GM04504 (cell line): ENCODE measurements at places on chromosomes 7 and 10.

GRCh38 chr10:132186488-132187429 is at the start of gene DPYSL4:
TSS of gene DPYSL4 (plus strand) at chr10:132186948. CDS start at chr10:132187064, 116 bp downstream.
- DNase-seq, result no peak

DNA sequence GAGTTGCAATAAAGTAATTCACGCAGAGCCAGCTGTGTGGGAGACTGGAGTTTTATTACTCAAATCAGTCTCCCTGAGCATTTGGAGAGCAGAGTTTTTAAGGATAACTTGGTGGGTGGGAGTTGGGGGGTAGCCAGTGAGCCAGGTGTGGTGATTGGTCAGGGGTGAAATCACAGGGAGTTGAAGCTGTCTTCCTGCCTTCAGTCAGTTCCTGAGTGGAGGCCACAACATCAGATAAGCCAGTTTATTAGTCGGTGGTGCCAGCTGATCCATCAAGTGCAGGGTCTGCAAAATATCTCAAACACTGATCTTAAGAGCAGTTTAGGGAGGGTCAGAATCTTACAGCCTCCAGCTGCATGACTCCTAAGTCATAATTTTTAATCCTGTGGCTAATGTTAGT is 3.3 kb upstream of the CYP51A1 start:
- no peak for DNase-seq

GRCh38 chr10:129277841-129278240 is 189.2 kb upstream of the MGMT start:
- no peak for DNase-seq

GRCh38 chr10:126686268-126686667 is 15.8 kb upstream of the C10orf90 start:
- DNase-seq, result no peak

GRCh38 chr7:54738737-54739136 is 20.3 kb downstream of the SEC61G start:
- DNase-seq, result no peak

GRCh38 chr7:95001815-95002561 is 94.6 kb downstream of the PPP1R9A start:
- no peak for DNase-seq

DNA sequence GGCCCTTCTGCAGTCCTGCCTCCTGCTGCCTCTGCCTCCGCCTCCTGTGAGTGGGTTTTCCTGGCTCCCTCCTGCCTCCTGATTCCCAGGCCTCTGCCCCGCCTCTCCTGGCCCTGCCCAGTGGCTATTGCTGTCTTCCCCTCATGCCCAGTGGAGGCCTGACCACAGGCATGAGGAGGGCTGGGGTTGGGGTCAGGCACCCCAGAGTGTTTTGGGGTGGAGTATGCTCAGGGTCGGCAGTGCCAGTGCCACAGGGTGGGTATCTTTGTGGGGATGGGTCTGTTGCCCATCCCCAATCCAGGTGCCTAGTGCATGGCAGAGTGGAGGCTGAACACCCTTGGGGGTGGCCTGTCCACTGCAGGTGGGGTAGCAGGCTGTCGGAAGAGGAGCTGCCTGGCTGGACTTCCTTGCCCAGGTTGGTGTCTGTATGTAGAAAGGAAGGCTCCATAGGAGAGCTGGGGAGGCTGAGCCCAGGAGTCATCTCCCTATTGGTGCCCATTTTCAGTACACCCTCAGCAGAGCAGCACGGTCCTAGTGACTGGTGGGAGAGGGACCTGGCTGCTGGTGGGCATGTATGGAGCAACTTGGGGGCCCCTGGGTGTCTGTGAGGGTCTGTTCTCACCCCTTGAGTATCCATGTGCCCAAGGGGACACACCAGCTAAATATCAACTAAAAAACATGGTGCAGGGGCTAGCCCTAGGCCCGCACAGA is 62.2 kb downstream of the ARHGAP22 start:
- DNase-seq, result no peak

DNA sequence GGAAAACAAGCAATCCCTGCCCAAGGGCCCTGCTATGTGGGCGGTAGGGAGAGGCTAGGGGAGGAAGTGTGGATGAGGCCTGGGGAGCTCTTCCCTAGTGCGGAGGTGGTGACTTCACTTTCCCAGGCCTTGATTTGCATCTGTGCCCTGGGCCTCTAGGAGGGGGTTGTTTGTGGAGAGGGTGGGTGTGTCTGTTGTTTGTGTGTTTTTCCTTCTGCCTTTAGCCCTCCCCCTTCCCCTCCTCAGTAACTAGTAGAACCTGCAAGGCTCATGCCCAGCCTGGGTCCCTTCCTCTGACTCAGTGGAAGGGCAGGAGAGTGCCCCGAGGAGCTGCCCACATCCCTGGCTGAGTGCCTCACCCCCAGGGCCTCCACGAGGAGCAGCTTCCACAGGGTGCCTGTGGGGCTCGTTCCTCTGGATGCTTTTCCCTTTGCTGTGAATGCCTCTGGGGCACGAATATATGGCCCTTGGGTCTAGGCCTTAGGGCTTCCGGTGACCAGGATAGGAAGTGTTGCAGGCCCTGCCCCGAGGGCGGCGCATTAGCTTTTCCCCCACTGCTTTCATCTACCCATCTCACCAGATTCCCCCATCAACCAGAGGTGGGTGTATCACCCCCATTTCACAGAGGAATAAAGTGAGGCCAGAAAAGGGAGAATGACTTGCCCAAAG is 89.4 kb upstream of the DUSP5 start:
- DNase-seq, result no peak

GRCh38 chr10:77474939-77475338 is 162.7 kb downstream of the KCNMA1 start:
- DNase-seq, result no peak

GRCh38 chr10:74388801-74389200 is 237.8 kb downstream of the ADK start:
- DNase-seq, result no peak

- DNase-seq, result no peak
These were observed 1.8 kb upstream of the OPN4 start for GRCh38 chr10:86652361-86653202.

DNA sequence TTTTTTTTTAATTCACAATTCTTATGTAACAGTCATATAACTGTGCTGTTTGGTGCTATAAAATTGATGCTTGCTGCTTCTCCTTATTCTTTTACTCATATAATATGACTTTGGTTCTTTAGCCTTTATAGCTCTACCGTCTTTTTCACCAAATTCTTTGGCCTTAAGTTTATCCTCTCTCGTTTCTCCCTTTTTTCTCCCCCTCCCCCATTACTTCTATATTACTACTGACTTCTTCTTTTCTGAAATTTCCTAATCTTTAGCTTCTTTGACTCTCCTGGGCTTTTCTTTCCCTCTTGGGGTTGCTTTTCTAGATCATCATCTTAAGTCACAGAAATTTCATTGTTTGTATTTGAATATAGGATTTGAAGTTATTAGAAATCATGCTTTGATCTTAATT is 3.8 kb downstream of the BCCIP start:
- no peak for DNase-seq

- DNase-seq, result no peak
These were observed 763.6 kb downstream of the PHTF2 start for GRCh38 chr7:78562191-78562590.

DNA sequence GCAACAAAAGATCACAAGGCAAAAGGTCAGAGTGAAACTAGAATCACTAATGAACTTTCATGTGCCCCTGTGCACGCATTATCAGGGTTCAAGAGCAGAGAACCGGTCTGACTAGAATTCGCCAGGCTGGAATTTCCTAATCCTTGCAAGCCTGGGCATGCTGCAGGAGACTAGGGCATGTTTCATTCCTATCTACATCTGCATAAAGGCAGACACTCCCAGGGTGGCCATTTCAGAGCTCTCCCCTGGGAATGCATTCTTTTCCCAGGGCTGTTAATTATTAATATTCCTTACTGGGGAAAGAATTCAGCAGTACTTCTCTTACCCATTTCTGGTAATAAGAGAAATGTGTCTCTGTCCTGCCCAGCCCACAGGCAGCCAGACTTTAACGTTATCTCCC is 90.5 kb downstream of the CDC14C start:
- no peak for DNase-seq

- DNase-seq, result no peak
These were observed 170.4 kb downstream of the TAX1BP1 start for GRCh38 chr7:27910326-27910725.

GRCh38 chr10:21687266-21688008 is 153.4 kb downstream of the MLLT10 start:
- DNase-seq, result no peak

DNA sequence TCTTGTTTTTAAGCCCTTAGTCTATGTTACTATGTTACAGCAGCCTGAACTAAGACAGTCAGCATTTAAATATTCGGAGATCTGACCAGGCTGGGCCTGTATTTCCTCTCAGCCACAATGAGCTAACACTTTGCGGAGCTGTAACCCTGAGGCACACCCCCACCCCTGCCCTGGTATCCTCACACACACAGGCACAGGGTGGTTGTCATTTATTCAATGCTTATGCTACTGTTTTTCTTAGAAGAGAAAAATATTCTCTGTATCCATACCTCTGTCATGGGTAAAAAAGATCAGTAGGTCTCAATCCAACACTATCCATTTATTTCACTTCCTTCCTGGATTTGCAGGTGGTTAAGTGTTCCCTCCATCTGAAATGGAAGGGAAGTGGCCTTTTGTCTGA is 80.3 kb upstream of the TRIL start:
- DNase-seq, result no peak

DNA sequence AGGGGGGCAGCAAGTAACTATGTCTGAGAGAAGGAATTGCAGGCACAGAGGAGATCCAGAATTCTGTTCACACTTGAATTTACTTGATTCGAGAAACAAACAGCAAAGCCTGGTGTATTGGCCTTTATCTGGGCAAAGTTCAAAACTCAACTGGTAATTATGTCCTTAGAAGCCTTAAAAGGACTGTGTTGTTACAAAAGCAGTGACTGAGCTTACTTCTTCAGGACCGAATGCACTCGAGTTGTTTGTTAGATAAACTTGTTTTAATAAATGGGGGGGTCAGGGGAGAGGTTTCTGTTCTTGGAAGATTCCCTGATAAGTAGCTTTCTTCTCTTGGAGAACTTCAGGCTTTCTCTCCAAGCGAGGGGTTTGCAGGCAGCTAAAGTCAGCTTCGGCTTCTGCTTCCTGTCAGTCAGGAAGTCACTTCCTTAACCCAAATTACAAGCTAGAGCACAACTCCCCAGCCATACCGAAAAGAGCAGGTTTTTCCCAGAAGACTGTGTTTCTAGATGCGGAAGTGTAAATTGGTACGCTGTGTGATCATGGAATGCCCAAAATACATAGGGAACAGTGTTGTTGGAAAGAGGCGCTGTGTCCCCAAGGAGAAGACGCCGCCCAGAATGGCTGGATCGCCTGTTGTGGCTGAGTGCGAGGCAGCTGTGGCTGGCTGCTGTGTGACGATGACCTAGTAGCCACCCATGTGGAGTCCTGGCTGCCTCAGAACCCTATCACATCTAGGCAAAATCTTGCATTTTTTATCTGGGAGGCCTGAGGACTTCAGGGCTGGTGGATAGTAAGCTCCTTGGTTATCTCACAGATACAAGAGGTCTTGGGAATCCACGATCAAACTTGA is 110.4 kb downstream of the TCF7L2 start:
- no peak for DNase-seq

DNA sequence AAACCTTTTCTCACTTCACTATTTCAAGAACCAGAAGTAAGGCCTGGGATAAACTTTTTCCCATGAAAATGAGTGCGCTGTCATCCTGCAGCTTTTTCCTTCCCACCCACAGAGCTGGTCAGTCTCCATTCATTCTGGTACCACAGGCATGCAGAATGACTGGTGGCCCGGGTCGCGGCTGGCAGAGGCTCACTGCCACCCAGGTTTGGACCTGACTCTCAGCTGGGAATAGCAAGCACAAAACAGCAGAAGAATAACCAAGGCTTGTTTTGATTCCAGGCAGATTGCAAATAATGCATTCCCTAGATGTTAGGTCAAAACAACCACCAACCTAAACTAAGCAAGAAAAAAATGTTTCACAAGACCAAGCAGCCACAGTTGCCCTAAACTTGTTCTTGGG is 190.5 kb upstream of the NRP1 start:
- DNase-seq, result peak; percentile 47

GRCh38 chr7:138086563-138087270 is 10.5 kb downstream of the AKR1D1 start:
- no peak for DNase-seq

- DNase-seq, result no peak
These were observed 1.2 kb upstream of the NAMPT start for GRCh38 chr7:106285855-106286492.

DNA sequence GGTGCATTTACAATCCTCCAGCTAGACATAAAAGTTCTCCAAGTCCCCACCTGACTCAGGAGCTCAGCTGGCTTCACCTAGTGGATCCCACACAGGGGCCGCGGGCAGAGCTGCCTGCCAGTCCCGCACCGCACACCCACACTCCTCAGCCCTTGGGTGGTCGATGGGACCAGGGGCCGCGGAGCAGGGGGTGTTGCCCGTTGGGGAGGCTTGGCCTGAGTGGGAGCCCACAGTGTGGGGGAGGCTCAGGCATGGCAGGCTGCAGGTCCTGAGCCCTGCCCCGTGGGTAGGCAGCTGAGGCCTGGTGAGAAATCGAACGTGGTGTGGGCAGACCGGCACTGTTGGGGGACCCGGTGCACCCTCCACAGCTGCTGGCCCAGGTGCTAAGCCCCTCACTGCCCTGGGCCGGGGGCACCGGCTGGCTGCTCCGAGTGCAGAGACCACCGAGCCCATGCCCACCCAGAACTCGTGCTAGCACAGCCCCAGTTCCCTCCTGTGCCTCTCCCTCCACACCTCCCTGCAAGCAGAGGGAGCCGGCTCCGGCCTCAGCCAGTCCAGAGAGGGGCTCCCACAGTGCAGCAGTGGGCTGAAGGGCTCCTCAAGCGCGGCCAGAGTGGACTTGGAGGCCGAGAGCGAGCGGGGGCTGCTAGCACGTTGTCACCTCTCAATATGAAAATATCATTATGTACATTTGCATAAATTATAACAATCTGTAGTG is 16.6 kb downstream of the POLR1F start:
- no peak for DNase-seq

DNA sequence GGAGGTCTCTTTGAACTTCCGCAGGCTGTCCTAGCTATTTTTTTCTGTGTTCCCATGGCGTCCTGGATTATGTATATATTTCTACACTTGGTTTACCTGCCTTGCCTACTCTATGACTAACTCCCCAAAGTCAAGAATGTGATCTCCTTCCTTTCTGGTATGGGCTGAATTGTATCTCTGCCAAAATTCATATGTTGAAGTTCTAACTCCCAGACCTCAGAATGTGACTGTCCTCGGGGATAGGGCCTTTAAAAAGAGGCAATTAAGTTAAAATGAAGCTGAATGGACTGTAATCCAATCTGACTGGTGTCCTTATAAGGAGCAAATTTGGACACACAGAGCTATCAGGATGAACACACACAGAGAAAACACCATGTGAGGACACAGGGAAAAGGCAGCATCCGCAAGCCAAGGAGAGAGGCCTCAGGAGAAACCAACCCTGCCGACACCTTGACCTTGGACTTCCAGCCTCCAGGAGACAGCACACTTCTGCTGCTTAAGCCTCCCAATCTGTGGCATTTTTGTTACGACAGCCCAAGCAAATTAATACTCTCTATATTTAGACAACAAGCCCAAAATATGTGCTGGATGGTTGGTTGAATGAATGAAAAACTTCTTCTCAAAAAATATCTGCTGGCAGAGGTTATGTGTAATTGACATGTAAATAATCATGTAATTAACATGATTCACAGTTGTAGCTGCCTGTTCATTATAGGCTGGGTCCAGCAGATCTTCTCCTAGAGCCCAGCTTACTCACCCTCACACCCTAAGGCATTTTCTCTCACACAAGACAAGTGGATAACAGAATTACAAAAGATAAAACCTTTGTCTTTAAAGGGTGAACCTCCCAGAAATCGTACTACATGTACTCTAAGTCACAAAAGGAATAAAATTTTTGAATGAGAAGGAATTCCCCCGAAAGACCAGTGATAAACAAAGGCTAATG is 123.7 kb downstream of the CUBN start:
- no peak for DNase-seq
